ELF-1 (cell line): ENCODE measurements at places on chromosomes 5 and 9.
A peak's percentile ranks its signal among the peaks of the same experiment; 100 is the strongest.

DNA sequence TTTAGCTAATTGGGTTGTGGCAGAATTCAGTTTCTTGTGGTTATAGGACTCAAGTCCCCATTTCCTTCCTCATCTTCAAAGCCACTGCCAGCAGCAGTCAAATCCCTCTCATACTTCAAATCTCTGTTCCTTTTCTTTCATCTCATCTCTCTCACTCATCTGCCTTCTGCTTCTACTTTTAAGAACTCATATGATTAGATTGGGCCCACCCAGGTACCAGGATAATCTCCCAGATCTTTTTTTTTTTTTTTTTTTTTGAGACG, 8.0 kb upstream of the REEP5 start:
- DNase-seq, result no peak

GRCh38 chr9:125437771-125438221, 176.2 kb downstream of the GAPVD1 start:
- DNase-seq, result no peak

DNA sequence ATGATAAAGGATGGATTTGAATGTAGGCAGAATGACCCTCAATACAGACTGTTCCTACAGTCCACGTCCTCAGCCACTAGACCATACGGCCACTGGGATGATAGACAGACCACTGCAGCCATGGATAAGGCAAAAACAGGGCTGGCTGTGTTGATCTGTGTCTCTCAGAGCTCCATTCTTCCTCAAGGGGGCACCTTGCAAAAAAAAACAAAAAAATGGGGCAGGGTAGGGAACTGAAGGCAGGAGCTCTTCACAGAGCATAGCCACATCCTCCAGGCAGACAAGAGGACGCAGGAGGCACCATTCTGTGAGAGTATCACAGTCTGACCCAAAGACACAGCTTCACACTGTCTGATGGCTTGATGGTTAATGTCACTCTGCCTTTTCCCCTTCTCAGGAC, 61.2 kb upstream of the GABRP start:
- peak; percentile 47 for DNase-seq

GRCh38 chr9:71975833-71976232, 64.4 kb downstream of the C9orf85 start:
- DNase-seq, result no peak

DNA sequence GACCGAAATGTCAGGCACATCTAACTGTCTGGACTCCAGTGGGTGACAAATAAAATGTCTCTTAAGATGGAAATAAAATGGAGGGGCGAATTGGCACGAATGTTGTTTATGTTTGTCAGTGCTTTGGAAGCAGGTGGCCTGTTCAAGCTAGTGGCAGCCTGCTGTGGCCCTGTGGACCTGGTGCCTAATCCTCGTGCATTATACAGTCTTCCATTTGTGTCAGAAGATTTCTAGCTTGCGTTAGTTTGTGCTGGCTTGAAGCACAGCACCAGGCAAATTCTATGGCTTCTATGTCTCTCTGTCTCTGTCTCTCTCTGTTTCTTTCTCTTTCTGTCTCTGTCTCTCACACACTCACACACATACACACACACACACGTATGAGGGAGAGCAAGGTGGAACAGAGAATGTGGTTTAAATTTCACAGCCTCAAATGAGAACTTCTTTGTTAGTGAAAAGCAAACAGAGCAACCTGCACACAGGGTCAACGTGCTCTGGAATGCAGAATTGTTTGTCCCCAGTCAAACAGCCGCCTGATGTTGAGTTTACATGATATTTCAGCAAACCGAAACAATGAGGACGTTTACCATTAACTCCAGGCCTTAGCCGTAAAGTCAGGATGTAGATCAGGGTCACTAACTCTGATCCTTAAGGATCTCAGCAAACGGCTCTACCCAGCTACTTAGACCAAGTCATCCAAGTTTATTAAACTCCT, 39.0 kb upstream of the CD180 start:
- DNase-seq, result no peak

GRCh38 chr5:32312197-32312594, 543 bp downstream of the MTMR12 start:
- peak; percentile 73 for DNase-seq

DNA sequence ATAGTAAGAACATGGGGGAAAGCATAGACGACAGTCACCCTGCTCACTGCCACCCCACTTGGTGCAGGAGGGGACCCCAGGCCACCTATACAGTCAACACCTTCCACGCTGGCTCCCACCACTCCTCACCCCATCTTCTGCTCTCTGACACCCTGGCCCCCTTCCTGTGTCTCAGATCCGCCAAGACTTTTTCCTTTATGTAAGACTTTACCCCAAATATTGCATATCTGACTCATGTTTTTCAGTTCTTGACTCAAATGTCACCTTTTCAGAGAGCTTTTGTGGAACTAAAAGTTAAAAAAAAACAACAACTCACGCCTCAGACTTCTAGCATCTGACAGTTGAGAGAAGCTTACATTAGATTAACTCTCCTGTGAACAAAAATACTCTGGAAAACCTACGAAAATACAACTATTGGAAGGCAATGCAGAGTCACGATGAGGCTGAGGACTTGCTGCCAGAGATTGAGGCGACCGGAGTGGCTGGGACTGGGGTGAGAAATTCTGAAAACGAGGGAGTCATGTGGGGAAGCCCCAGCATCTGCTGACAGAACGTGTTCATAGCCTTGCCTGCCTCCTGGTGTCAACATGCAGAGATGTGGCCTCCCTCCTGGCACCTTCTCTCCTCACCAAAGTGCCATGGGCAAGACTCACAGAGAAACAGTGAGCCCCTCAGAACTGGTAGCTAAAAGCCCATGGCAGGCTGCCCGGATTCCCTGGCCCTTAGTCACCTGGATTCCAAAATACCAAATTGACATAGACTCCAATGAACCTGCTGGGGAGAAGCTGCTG, 22.4 kb upstream of the FCN2 start:
- no peak for DNase-seq

GRCh38 chr5:29939988-29940387, 1253.5 kb upstream of the CDH6 start:
- DNase-seq, result no peak

DNA sequence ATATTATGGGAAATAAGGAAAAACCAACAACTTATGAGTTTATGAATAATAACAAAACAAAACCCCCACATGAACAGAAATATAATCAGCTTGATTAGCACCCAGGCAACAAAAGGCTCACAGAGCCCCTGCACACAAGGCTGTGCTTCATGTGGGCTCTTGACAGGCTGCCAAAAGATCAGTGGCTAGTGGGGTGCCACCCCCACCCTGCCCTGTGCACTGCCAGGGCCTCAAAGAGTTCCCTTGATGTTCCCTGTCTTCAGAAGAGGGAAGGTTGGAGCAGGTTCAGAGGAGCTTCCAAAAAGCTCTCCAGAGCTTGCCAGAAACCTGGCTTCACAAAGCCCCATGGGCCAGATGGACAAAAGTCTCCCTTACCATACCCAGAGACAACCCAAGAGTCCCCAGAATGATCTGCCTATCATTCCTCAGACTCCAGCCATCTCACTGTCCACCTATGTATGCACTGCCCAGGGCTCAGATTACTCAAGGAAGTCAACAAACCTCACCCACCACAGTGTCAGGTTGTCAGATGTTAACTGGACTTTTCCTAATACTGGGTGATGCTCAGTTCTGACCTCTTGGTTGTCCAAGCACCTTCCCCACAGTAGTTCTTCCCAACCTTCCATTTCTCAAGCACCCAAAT, 87.5 kb downstream of the SIL1 start:
- no peak for DNase-seq
